ENCODE measurements at places on chromosomes 2 and 18. TPM values are rescaled to one million over a fixed set of nuclear protein-coding genes. Genes with fewer than 3 reads are reported as not detected.
A peak's percentile ranks its signal among the peaks of the same experiment; 100 is the strongest.

DNA sequence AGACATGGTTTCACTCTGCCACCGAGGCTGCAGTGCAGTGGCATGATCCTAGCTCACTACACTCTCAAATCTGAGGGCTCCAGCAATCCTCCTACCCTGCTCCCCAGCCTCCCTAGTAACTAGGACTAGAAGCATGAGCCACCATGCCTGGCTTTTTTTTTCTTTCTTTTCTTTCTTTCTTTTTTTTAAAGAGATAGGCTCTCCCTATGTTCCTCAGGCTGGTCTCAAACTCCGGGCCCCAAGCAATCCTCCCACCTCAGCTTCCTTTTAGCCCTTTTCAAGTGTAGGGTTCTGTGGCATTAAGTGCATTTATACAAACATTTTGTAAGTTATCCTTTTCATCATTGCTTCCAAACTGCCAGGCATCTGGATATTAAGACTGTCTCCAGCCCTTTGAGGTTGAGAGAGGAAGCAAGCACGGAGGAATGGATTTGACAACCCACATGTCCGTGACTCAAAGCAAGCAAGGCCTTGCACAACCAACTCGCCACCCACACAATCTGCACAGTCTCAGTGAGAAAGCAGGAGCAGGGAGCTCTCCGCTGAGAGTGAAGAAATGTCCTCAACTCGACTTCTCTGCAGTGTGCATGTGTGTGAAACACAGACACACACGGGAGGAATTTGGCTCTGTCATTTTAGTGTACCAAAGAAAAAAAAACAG, 65.6 kb downstream of the ATP8B1 start:
- no peak for DNase-seq

DNA sequence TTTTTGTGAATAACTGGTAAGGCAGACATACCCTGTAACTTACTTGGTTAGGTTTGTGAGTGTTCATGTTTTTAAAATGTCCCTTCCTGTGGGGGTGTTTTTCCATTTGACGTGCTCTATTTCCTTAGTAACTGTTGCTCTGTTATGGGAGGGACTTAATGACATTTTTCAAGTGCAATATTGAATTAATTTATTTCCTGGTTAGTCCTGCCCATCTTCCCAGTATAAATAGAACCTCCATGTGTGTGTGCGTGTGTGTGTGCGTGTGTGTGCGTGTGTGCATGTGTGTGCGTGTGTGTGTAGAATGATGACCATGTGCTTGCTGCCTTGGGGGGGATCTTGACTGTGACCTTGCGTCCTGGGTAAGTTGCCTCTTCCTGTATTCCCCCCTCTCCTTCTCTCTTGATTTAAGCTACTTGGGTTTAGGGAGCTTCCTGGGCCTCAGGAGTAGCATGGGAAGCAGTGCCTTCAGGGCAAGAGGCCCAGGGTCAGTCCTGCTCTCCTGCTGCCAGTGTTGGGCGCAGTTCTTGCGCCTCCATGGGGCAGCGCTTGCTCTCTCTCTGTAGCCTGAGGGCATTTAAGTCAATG, 163.9 kb downstream of the LDLRAD4 start:
- DNase-seq = peak; percentile 95

DNA sequence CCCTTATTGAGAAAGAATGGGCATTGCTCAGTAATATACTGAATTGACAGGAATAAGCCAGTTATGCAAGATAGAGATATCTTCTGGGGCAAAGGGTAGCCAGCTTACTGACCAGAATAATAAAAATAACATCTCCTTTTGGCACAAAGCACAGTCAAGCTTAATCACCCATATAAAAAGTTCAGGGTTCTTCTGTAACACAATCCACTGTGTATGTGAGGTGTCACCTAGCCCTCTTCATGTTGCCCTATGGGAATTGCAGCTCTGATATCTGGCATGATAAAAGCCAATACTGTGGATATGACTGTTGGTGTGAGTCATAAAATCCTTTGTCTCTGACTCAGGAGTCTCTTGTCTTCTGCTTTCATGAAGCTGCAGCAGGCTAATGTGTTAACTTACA, 90.8 kb downstream of the DSEL start:
- no peak for DNase-seq

The HOXD8 gene
- 29.1 TPM for polyA plus RNA-seq

The DCDC2C gene
- polyA plus RNA-seq = 0.47 TPM

The PSMD14 gene
- polyA plus RNA-seq = 46.4 TPM

The SLC19A3 gene
- 1.4 TPM for polyA plus RNA-seq
